ENCODE measurements at places on chromosomes 12 and 14.

- no peak for DNase-seq
Observed at GRCh38 chr14:45743884-45744283, 490.9 kb upstream of the MIS18BP1 start.

- no peak for DNase-seq
Observed at GRCh38 chr12:98736352-98737321, 91.5 kb downstream of the APAF1 start.

DNA sequence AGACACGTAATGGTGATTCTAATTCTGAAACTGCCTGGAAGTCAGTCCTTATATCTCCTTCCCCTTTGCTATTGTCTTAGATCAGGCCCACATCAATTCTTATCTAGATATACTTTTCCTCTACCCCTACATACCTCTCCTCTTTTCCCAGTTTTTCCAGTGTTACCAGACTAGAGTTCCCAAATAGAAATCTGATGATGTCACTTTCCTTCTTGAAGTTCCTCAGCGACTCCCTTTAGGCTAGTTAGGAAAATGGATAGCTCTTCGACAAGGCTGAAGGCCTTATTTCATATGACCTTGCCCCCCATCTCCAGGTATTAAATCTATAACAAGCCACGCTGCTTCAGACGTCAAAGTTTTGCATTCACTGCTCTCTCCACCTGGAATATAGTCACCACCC, 201.1 kb upstream of the ATP2B1 start:
- no peak for DNase-seq

DNA sequence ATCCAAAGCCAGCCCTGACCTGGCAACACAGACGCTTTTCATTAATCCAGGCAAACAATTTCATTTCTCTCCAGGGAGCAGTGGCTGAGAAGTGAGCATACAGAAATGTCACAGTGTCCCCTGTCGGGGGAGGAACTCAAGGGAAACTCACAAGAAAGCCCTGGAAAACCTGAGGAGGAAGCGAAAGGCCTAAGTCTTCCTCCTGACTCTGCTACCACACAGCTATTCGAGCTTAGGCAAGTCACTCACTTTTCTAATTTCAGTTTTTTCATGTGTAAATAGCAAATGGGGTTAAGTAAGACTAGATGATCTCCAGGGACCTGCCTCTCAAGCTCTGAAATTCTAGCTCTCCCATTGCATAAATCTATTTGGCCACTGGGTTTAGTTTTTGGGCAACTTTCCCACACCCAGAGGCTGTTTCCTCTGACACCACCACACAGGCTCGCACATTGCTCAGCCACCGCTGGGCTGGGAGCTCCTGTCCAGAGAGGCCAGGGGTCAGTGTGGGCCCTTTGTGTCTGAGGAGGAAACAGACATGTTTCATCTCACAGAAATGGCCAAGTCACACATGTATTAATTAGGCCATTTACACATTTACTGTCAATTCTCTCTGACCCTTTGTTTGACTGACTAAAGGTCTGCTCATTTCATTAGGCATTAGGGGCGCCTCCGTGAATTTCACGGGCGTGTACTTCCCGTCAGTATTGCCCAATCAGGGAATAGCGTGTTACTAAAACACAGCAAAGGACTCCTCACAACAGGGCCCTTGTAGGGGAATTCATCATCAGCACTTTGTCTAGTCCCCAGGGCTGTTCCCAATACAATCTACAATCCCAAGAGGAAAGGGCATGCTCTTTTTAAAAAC, 9.8 kb upstream of the PNMA1 start:
- no peak for DNase-seq

- no peak for DNase-seq
Observed at GRCh38 chr14:61524211-61524806, 171.0 kb upstream of the HIF1A start.

DNA sequence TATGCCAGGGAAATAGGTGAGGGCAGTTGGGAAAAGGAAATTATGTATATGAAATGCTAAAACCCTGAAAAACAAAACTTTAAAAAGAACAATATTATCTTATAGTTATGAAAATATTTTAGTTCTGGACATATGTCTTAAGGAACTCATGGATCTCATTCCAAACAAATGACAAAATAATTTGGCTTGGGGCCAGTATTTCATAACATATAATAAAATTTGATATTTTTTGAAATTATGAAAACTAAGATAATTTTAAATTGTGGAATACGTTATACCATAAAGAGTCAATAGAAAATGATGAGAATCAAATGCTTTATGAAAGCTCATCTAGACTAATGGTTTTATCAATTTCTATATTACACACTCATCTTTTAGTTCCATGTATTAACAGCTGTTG, 173.8 kb upstream of the DCN start:
- DNase-seq: no peak

- DNase-seq: no peak
Observed at GRCh38 chr12:92466391-92467305, 236.1 kb upstream of the PLEKHG7 start.

DNA sequence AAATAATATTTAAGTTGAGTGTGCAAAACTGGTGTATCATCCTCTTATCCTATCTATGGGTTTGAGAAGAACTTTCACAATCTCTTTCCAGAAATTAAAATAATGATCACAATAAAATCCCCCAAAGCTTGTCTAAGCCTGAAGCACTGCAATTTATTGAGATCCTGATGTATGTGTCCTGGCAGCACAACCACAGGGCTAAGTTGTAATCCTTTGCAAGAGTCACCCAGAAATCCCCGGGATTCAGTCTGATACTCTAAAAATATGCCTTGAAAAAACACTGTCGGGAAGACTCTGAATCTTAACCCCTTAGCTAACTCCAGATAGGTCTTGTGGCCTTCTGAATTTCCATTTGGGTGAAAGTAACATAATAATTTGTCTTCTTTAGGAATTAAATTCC, 40.3 kb upstream of the STXBP6 start:
- DNase-seq: no peak

GRCh38 chr12:22993609-22994315, 368.8 kb downstream of the ETNK1 start:
- no peak for DNase-seq

DNA sequence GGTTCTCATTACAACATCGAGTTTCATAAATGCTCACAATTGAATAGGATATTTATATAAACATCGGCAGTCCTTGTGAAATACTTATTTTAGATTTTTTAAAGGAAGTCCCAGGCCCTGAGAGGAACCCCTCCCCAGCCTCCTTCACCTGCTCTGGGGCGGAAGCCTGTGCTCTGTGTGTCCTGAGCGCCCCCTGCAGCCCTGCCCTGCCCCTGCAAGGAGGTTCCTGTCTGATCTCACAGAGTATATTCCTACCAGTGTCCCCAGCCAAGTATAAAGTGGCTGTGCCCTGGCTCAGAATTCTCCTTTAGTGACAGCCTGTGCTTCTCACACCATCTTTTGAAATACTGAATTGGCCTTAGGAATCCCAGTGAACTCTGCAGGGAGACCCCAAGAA, 659.5 kb downstream of the TMEM121 start:
- peak; percentile 41 for DNase-seq
